ENCODE measurements at places on chromosomes 12 and 14.

GRCh38 chr12:123743002-123743401 is 19.1 kb upstream of the DNAH10 start:
- H3K27me3 ChIP-seq: no peaks in the 10 kb centered on the region
- H3K4me1 ChIP-seq: peaks cover 10% of the 10 kb centered on the region
- DNase-seq: peak; percentile 18
- H3K4me3 ChIP-seq: peak overlapping the region; percentile 65
- peak overlapping the region; percentile 94 for H3K27ac ChIP-seq

- no peaks in the 10 kb centered on the region for H3K36me3 ChIP-seq
- no peak for DNase-seq
- H3K4me3 ChIP-seq: no peak overlapping the region
- peaks cover 18% of the 10 kb centered on the region for H3K4me1 ChIP-seq
- no peak overlapping the region for H3K27ac ChIP-seq
Observed at GRCh38 chr12:76471579-76471978, 88.0 kb downstream of the OSBPL8 start.

DNA sequence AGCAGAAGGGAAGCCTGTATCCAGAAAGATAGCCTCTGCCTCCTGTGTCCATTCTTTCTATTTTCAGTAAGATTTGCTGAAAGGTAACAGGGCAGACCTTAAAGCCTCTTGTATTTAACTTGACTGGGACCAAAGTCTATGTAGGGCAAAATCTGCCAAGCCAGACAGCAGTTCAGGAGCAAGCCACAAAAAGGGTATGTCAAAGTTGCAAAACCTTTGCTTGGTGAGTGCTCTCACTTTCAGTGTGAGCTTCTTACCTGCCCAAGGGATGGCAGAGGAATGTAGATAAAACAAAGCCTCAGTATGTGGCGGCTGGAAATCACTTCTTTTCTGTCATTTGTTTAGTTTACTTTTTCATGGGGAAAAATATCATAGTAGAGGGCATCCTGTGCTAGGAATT is 63.1 kb downstream of the PLEKHG7 start:
- no peak overlapping the region for H3K4me3 ChIP-seq
- H3K36me3 ChIP-seq: no peaks in the 10 kb centered on the region
- no peaks in the 10 kb centered on the region for H3K27me3 ChIP-seq

GRCh38 chr12:46557539-46558373 is 185.2 kb upstream of the SLC38A2 start:
- no peaks in the 10 kb centered on the region for H3K27me3 ChIP-seq
- H3K36me3 ChIP-seq: no peaks in the 10 kb centered on the region
- H3K4me1 ChIP-seq: peaks cover 4% of the 10 kb centered on the region
- H3K4me3 ChIP-seq: no peak overlapping the region
- no peak overlapping the region for H3K27ac ChIP-seq

- no peaks in the 10 kb centered on the region for H3K36me3 ChIP-seq
- H3K4me3 ChIP-seq: no peak overlapping the region
- no peak for DNase-seq
- no peak overlapping the region for H3K27ac ChIP-seq
- peaks cover 14% of the 10 kb centered on the region for H3K4me1 ChIP-seq
- peaks cover 17% of the 10 kb centered on the region for H3K27me3 ChIP-seq
Observed at GRCh38 chr12:65122703-65123102, 1.6 kb upstream of the WIF1 start.

GRCh38 chr12:69509308-69509736 is 39.1 kb downstream of the FRS2 start:
- no peak overlapping the region for H3K4me3 ChIP-seq
- no peaks in the 10 kb centered on the region for H3K36me3 ChIP-seq
- no peak for DNase-seq
- H3K27ac ChIP-seq: no peak overlapping the region
- H3K4me1 ChIP-seq: peaks cover 40% of the 10 kb centered on the region

- DNase-seq: no peak
- no peaks in the 10 kb centered on the region for H3K36me3 ChIP-seq
- peaks cover 37% of the 10 kb centered on the region for H3K27me3 ChIP-seq
- H3K27ac ChIP-seq: no peak overlapping the region
Observed at GRCh38 chr12:52675301-52675701, 4.9 kb downstream of the KRT1 start.

DNA sequence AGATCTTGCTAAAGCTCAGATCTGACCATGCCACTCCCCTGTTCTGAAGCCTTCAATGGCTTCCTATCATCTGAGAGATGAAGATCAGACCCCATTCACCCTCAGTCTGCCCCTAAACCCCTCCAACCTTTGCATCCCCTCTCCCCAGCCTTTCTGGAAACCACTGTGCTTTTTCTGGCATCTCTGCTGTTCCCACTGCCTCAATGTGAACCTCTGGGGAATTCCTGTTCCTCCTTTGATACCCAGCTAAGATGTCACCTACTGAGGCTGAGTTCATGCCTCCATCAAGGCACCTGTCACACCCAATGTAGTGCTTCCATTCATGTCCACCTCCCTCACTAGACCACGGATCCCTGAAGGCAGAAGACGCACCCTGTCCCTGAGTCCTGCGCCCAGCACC is 19.3 kb downstream of the CYP46A1 start:
- H3K27ac ChIP-seq: no peak overlapping the region
- no peak overlapping the region for H3K4me3 ChIP-seq
- DNase-seq: no peak
- peaks cover 16% of the 10 kb centered on the region for H3K36me3 ChIP-seq
- peaks cover 49% of the 10 kb centered on the region for H3K27me3 ChIP-seq
- H3K4me1 ChIP-seq: no peaks in the 10 kb centered on the region

Measured in naive B cell (primary cell).